ENCODE measurements at places on chromosomes 6 and 20. TPM values are rescaled to one million over a fixed set of nuclear protein-coding genes. Genes with fewer than 3 reads are reported as not detected.

DNA sequence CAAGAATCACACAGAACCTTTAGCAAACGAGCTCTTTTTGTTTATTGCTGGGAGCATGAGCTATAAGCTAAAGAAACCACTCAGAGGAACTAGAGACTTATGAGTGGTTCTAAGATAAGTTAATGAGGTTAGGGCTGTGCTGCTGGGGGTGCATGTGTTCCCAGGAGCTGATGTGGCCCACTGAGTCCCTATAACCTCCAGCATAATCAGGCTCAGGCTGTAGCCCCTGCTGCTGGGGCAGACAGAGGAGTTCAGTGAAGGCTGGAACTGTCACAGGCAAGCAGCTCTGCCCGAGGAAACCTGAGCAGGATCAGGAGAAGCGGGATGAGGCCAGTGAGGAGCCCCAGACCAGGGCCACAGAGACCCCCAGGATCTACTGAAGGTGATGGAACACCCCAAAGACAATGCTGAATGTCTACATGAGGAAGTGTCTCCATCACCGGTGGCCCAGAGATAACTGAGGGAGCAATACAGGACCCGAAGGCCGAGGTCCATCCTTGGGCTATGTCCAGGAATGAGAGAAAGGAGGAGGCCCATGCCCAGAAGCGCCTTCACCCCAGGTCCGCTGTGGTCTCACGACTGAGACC, 17.3 kb downstream of the TUBB2B start:
- H3K4me3 ChIP-seq, result no peak overlapping the region
- no peaks in the 10 kb centered on the region for H3K4me1 ChIP-seq
- no peaks in the 10 kb centered on the region for H3K27me3 ChIP-seq
- no peak overlapping the region for H3K27ac ChIP-seq

DNA sequence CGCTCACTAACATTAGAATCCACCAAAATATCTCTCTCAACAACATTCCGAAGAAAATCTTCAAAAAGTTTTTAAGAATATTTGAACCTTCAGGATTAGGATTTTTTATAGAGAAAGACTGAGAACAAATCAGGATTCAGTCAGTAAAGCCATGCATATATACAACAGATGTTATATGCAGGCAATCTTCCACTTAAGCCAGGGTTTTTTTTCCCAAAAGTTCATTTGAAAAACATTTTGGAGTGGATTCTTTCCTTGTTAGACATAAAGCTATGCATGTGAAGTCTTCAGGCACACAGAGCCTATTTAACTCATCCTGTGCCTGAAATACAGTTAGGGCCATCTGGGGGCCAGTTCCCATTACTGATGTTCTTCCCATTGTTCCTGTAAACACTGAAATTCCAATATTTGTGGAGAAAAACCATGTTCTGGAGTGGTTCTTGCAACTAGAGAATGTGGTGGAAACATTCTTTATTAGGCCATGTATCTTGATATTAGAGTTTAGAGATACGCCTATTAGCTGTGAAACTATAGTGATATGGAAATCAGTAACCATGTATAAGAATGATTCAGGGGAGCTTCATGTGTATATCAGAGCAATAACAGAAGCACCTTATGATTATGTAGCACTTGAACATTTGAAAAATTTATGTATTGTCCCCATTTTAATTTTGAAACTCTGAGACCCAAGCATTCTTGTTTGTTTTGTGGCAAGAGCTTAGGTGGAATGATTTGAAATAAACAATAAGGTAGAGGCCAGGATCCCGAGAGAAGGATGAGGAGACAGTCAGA, 61.7 kb downstream of the PLEKHG1 start:
- DNase-seq, result no peak
- H3K27me3 ChIP-seq, result no peaks in the 10 kb centered on the region
- H3K27ac ChIP-seq, result no peak overlapping the region
- no peak overlapping the region for H3K4me3 ChIP-seq

GRCh38 chr20:35317416-35318210, 25.4 kb upstream of the FAM83C start:
- H3K27ac ChIP-seq, result no peak overlapping the region
- H3K27me3 ChIP-seq, result no peaks in the 10 kb centered on the region
- no peaks in the 10 kb centered on the region for H3K36me3 ChIP-seq
- peaks cover 10% of the 10 kb centered on the region for H3K4me1 ChIP-seq
- no peak for DNase-seq

DNA sequence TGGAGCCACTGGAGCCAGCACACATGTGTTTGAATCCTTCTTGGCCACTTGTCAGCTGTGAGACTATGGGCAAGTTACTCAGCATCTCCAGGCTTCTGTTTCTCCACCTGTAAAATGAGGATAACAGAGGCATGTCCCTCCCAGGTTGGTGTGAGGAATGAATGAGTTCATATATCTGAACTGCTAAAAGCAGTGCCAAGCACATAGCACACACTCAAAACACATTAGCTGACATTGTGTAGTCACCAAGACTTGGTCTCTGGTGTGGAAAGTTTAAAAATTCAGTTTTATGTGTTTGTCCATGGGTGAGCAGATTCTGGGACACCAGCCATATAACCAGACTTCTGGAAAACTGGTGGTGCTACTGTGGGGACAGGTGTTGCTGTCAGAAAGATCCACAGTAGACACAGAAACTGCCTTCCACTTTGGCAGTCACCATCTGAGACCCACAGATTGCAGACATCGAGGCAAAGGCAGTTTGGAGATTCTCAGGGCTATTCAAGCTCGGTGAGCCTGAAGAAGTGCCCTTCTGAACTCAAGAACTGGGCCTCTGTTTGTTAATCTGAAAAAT, 115.8 kb downstream of the MRPL14 start:
- H3K36me3 ChIP-seq, result no peaks in the 10 kb centered on the region
- DNase-seq, result no peak
- H3K4me3 ChIP-seq, result no peak overlapping the region
- H3K4me1 ChIP-seq, result no peaks in the 10 kb centered on the region
- no peak overlapping the region for H3K27ac ChIP-seq

DNA sequence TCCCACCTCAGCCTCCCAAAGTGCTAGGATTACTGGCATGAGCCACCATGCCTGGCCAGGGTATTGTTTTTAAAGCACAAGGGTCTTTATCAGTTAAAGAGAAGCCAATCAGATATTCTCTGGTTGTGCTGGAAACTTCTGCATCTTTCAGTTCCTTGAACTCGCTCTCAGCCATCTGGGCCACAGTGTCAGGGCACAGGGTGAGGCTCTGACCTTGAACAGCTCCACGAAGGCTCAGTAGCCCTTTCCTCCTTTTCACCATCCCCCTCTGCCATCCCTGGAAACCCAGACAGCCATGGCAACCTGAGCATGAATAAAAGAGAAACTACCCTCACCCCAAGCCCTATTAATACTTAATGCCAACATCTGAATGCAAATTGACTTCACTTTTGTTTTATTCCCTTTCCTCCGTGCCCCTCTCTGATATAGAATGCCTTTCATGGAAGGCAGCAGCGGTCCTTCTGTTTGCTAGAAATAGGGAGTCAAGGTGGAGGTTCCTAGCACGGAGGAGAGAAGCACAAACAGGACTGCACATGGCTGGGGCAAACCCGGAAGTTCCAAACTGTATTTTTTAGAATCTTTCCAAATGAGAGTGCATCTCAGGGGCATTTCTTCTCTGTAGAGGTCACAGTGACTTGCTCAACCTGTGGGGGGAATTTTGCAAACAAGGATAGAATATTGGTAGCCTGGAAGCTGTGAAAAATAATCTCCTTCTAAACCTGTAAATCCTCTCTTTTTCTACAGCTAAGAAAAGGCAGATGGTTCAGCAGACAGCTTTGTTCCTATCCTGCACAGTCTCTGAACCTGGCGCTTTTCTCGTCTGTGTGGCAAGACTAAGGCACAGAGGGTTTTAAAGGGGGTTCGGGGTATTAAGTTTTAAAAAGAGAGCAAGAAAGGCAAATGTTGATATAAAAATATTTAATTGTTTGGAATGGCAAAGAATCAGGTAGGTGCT, 176.4 kb upstream of the RREB1 start:
- H3K27ac ChIP-seq, result no peak overlapping the region
- peaks cover 8% of the 10 kb centered on the region for H3K4me1 ChIP-seq
- no peak for DNase-seq
- no peaks in the 10 kb centered on the region for H3K27me3 ChIP-seq
- H3K4me3 ChIP-seq, result 0 out of 2 replicates have a peak overlapping the region, but pooled peaks have one; percentile 40
- H3K36me3 ChIP-seq, result no peaks in the 10 kb centered on the region

GRCh38 chr6:41504466-41505121, 41.6 kb upstream of the FOXP4 start:
- no peak for DNase-seq
- no peaks in the 10 kb centered on the region for H3K27me3 ChIP-seq
- H3K4me1 ChIP-seq, result peaks cover 8% of the 10 kb centered on the region
- no peaks in the 10 kb centered on the region for H3K36me3 ChIP-seq
- H3K4me3 ChIP-seq, result no peak overlapping the region
- H3K27ac ChIP-seq, result no peak overlapping the region

GRCh38 chr20:35286077-35286898, 1.7 kb upstream of the EIF6 start:
- peaks cover 14% of the 10 kb centered on the region for H3K36me3 ChIP-seq
- H3K27ac ChIP-seq, result no peak overlapping the region
- peaks cover 13% of the 10 kb centered on the region for H3K4me1 ChIP-seq

HLA-DQA2 gene
- total RNA-seq, result 66.5 TPM

RIPPLY2 gene
- total RNA-seq, result not detected

ASCC3 gene
- 56.2 TPM for total RNA-seq
